ENCODE measurements at places on chromosomes 13 and 19. TPM values are rescaled to one million over a fixed set of nuclear protein-coding genes. Genes with fewer than 3 reads are reported as not detected.

COMP gene
- 0.39 TPM for polyA plus RNA-seq

FCAR gene
- 0.38 TPM for polyA plus RNA-seq

NR1H2 gene
- 36.2 TPM for polyA plus RNA-seq

MYO1F gene
- 13.0 TPM for polyA plus RNA-seq

NLRP4 gene
- not detected for polyA plus RNA-seq

KANK3 gene
- 15.6 TPM for polyA plus RNA-seq

GARIN5A gene
- polyA plus RNA-seq: 11.9 TPM

ZNF541 gene
- 0.25 TPM for polyA plus RNA-seq

GRK1 gene
- 0.13 TPM for polyA plus RNA-seq

TMEM59L gene
- 3.6 TPM for polyA plus RNA-seq

IRS2 gene
- 13.0 TPM for polyA plus RNA-seq

ANKRD24 gene
- 1.6 TPM for polyA plus RNA-seq

CPAMD8 gene
- polyA plus RNA-seq: 40.3 TPM

ZNF726 gene
- 18.5 TPM for polyA plus RNA-seq

DNMT1 gene
- polyA plus RNA-seq: 125 TPM

NKPD1 gene
- 0.22 TPM for polyA plus RNA-seq

NUMBL gene
- 14.3 TPM for polyA plus RNA-seq
